CD4-positive, alpha-beta T cell treated with Interleukin-2 at 100 ng/mL for 4 hours (primary cell): ENCODE measurements at places on chromosomes 2 and 18.

DNA sequence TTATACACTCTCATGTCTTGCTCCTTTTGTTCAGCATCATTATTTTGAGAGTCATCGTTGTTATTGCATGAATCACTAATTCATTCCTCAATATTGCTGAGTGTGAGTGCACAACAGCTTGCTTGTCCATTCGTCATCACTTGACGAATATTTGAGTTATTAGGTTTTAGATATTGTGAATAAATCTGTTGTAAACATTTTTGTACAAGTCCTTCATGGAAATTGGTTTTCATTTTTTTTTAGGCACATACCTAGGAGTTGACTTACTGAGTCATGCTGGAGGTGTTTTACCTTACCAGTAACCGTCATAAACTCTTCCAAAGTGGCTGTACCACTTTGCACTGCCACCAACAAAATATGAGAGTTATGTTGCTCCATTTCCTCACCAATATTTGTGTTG is 84.2 kb upstream of the NCK2 start:
- no peak for DNase-seq

DNA sequence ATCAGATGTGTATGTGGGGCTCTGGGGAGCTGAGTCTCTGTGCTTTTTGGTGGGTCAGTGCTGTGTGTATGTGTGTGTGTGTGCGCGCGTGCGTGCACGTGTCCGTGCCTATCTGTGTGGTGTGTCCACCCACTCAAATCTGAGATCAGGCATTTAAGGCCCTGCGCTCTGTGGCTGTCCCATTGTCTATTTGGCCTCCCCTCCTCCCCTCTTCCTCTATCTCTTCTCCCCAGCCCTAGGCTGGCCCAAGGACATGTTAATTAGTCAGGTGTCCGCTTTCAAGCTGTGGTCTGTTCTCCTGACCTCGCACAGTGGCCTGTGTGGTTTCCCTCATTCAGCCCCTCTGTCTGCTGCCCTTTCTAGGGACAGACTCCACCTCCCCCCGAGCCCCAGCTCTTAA is 136.4 kb downstream of the DYSF start:
- DNase-seq = no peak

DNA sequence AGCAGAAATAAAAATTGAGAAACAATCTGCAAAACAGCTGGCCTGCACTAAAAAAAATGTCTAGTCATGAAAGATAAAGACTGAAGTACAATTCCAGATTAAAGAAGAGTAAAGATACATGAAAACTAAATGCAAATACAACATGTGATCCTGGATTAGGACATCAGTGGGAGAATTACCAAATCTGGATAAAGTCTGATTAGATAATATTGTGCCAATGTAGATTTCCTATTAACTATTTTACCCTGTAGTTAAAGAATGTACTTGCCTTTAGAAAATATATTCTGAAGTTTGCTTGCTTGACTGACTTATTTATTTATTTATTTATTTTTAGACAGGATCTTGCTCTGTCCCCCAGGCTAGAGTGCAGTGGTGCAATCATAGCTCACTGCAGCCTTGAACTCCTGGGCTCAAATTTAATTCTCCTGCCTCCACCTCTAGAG is 58.7 kb downstream of the ASXL2 start:
- DNase-seq = no peak

DNA sequence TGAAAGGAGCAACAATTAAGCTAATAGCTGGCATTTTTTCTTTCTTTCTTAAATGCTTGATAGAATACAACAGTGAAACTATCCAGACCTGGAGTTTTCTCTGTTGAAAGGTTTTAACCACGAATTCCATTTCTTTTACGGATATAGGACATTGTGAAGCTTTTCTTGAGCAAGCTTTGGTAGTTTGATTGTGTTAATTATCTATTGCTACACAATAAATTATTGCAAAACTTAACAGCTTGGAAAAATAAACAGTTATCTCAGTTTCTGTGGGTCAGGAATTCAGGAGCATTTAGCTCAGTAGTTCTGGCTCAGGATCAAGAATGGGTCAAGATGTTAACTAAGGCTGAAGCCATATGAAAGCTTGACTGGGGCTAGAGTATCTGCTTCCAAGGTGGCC is 11.7 kb downstream of the PHOSPHO2 start:
- no peak for DNase-seq

DNA sequence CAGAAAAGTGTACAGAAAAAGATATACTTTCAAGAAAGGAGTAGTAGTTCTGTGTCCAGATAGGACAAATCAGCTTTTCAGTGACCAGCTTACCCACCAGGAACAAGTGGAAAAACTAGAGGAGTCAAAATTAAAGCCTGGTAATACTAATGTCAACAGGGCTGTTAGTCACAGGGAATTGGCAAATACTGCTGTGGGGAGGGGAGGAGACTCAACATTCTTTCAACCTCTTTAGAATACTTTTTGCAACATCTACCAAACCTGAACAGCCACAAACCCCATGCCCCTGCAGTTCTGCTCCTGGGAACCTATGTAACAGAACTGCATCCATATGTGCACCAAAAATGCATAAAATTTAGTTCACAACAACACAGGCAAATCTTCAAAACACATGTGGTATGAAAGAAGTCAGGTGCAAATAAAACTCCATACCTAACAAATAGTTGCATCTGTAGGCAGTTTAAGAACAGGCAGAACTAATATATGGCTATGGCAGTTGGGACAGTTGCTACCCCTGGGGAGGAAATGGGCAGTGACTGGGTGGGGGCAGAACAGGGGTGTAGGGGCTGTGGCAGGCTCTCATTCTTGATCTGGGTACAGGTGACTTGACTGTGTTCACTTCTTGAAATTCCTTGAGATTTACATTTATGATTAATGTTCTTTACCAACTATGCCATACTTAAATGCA is 9.7 kb downstream of the CMPK2 start:
- no peak for DNase-seq

- no peak for DNase-seq
Observed at GRCh38 chr18:56315363-56315762, 323.0 kb downstream of the TXNL1 start.

DNA sequence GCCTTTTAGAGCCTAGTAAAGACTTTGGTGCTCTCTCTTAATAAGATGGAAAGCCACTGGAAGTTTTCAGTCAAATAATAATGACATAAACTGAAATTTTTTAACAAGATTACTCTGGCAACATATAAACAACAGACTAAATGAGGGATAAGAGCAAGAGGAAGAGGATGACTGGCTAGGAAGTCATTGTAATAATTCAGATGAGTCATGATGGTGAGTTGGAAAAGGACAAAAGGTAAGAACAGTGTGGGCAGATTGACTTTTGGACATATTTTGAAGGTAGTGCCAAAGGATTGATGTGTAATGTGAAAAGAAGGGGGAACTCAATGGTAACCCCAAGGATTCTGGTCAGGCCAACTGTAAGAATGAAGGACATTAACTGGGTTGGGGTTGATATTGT is 310.3 kb downstream of the NOL4 start:
- no peak for DNase-seq

GRCh38 chr2:2941205-2941604 is 436.4 kb downstream of the EIPR1 start:
- DNase-seq = no peak

DNA sequence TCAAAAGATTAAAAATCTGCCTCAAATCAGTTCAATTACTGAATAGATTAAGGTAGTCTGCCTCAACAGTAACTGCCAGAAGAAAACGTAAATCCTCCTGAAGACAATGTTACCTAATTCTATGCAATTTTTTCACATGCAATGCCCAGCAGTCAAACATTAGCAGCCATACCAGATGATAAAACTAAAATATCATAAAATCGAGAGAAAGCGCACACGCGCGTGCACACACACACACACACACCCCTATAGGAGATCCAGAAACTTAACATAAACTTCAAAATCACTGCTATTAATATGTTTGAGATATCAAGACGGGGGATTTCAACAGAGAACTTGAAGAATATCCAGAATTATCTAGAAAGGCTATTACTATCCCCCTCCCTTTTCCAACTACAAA is 32.9 kb downstream of the ROCK2 start:
- no peak for DNase-seq

DNA sequence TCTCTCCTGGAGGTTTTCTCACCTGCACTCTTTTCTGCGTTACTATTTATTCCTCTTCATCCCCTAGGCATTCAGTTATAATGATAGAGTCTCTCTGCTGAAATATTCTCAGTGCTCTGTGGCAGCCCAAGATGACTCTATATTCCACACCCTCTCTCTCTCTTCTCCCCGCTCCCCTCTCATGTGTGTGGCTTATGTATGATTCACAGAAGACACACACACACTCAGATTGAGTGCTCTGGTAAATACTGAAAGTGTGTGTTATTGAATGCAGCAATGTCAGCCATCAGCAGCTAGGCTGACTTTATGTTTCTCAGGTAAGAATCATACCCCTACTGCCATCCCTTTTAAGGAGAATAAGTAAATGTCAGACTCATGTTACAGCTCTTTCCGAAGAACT is 201.2 kb downstream of the SLC4A10 start:
- DNase-seq = no peak

DNA sequence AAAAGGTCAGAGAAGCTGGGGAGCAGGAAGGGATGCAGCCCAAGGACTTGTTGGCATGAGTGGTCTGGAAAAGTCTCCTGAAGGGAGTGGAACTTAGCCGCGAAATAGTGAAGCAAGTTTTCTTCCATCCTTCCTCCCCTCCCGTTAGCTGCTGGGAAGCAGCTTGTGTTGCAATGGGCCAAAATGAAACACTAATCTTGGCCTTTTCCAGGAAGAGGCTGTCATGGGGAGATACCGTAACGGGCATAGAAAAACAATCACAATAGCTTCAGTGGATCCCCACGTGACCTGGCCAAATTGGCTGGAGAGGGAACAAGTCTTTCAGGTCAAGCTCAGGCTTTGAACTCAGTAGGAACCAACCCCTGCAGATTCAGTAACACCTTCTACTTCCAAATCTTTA is 49.3 kb downstream of the SEMA4F start:
- no peak for DNase-seq
